ENCODE measurements at places on chromosomes 11 and 22.

GRCh38 chr22:47564651-47565434 lies 802.4 kb downstream of the TBC1D22A start:
- no peak for DNase-seq

DNA sequence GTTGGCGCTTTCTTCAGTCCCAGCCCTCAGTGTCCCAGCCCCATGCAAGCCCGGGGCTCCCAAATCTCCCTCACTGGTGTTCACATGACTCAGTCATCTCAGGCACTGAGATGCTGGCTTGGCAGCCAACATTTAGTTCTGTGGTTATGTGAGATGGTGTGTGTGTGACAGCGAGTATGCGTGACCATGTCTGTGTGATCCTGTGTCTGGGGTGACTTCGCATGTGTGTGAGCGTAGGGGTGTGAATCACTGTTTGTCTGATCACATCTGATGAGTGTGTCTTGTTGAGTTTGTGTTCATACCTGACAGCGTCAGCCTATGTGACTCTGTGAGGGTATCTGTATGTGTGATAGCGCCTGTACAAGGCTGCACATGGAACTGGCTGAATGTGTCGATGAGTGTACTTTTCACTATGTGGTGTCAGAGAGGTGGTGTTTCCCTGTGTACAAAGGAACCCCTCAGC lies 16.2 kb downstream of the CREB3L1 start:
- DNase-seq: no peak

DNA sequence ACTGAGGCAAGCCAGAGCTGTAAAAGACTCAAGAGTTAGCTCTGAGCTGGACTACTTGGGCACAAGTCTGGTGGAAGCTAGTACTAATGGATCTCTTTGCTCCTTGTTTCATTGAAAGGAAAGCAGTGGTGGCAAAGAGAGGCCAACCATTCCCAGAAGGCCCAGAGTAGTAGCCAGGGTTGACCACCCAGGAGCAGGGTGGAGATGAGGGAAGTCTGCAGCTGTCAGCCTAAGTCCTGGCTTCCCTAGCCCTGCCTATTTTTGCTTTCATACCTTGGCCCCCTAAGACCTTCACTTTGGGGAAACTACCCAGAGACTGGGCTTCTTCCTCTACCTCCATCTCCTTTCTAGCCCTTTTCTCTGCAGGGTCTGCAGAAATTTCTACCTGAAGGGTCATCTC lies 155.0 kb upstream of the NCAM1 start:
- no peak for DNase-seq

DNA sequence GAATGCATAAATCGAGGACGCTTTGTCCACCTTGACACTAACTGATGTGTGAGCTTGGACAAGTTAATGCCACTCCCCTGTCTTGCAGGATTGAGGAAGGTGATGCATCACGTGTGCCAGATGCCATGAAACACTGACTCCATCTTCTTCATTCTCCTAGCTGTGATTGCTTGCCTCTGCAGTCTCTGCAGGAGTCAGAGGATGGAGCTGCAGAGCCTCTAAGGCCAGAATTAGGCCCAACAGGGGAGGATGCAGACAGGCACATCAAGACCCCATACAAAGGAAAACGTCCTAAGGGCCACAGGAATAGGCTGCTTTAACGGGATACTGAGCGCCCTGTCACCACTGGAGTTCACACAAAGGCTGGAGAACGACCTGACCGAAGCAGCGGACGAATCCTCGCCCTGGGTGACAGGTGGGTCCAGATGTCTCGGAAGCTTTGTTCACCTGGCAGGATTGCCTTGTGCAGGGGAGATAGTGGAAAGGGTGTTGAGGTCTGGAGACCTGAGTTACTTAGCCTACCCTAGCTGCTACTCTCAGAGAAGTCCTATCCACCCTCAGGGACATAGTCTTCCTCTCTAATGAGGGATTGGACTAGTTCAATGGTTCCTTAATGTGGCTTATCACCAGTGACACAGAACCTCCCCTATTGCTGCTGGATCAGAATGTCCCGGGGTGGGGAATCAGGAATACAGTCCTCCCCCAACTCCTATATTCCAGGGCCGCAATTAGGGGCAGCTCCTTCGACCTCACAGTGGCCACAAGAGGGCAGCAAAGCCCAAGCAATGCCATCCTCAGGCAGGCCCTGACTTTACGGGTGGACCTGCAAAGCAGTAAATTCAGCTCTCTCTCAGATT lies 32.4 kb downstream of the DBX1 start:
- DNase-seq: no peak

DNA sequence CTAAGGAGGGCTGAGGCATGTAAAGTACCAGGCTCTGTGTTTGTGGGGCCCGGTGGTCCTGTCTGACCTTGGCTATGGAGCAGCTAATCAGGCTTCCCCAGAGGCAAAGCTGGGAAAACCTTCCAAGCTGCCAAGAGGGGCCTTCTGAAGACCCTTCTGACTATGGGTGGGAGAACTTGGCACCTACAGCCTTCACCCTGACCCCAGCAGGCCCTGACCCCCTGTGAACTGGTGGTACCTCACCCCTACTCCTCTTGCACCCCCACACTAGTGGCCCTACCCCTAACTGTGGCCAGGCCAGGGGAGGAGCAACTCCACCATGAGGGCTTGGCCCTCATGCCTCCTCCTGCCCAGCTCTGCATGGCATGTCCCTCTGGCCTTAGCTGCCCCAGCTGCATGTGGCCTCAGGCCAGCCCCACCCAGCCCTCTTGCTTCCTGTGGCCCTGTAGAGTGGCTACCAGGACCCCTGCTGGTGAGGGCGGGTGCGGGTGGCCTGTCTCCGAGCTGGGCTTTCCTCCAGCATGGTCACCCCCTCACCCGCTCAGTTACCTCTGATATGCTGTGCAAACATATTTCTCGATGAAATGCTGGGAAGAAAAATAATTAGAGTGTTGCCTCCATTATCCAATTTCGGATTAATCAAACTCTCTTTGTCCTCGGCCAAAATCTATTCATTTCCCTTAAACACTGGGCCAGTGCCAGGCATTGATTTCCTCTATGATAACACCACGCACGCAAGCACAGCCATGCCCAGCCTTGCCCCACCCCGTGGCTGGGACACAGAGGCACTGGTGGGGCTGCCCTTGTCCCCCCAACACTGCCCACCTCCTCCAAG lies 7.5 kb downstream of the GNAZ start:
- no peak for DNase-seq

DNA sequence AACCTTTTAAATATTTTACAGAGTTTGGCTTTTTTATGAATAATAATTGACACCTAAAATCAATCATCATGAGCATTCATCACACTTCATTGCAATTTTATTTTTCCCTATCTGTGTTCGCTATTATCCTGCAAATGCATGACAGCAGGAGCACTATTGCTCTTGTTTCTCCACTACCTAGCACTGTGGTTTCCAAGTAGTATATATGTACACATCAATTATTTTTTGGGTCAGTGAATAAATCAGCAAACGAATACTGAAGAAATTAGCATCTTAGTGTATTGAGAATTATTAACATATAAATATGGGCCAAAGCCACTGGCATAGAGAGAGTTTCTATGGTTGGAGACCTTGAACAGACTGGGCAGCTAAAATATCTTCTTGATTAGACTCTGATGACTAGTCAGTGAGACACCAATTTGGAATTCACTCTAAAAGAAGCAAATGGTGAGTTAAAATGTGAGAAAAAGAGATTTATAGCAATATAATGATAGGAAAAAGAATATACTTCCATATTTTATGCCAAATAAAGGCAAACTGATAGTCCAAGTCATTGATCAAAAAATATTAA lies 731.1 kb upstream of the LUZP2 start:
- DNase-seq: no peak
